ENCODE measurements at places on chromosomes 5 and 9.

DNA sequence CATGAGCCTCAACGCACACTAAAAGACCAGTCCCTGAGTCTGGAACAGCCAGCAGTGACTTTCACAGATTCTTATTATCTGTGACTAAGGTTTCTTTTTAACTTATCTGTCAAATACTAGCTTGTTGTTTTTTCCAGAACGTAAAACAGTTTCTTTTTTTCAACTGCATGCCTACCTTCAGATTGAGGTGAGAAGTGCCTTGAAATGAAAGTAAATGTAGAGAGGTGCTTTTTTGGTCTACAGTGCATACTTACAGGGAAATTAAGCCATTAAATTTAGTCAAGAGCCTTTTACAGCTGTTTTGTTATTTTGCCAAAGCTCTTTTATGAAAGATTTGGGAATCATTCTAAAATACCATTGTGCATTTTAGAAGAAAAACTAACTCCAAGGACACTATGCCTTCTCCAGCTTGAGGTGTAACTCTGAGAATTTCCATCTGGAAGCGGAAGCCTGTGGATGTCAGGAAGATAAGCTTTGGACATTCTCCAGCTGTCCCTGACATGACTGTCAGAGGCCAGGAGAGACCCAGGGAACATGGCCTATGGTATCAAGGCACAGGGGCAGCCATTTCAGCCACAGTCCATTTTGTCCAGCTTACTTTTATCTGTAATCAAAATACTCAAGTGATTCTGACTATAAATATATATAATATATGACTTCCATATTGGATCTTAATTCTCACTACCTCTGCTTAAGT, 230.3 kb downstream of the GLIS3 start:
- no peak for DNase-seq

DNA sequence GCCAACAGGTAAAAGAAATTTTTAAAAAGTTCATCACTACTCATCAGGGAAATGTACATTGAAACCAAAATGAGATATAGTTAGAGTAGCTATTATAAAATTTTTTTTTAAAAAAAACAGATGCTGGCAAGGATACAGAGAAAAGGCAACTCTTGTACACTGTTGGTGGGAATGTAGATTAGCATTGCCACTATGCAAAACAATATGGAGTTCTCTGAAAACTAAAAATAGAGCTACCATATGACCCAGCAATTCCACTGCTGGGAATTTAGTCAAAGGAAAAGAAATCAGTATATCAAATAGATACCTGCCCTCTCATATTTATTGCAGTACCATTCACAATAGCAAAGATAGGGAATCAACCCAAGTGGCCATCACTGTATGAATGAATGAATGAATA, 44.2 kb upstream of the NIPAL4 start:
- DNase-seq, result no peak

DNA sequence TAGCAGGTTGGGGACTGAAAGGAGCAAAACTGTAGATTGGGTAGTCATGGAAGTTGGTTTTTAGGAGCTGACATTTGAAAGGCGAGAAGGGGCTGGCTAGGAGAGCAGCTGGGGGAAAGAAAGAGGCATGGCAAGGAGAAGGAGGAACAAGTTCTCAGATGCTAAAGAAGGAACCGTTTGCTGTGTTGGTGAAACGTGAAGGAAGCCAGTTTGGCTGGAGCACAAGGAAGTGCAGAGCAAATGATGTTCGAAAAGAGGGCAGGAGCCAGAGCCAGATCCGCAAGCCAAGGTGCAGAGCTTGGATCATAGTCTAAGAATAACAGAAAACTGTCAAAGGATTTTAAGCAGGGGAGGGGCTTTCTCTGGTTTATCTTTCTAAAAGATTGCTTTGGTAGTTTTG, 276.6 kb downstream of the ASTN2 start:
- no peak for DNase-seq

DNA sequence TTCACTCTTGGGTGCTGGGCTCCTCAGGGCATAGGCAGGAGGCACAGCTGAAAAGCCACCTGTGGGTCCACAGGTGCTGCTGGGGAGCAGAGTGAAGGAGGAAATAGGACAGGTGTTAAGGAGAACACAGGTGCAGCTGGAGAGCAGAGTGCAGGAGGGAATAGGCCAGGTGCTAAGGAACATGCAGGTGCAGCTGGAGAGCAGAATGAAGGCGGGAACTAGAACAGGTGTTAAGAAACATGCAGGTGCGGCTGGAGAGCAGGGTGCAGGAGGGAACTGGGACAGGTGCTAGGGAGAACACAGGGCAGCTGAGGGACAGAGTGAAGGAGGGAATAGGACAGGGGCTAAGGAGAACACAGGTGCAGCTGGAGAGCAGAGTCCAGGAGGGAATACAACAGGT, 43.8 kb upstream of the PLEKHG4B start:
- no peak for DNase-seq

DNA sequence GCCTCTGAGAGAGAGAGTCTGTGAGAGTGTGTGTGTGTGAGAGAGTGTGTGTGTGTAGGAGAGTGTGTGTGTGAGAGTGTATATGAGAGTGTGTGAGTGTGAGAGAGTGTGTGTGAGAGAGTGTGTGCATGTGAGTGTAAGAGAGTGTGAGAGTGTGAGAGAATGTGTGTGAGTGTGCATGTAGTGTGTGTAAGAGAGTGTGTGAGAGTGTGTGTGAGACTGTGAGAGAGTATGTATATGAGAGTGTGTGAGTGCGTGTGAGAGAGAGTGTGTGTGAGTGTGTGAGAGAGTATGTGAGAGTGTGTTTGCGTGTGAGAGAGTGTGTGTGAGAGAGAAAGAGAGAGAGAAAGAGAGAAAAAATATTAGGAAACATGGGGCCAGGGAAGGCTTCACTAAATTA, 588.3 kb upstream of the SGCD start:
- no peak for DNase-seq

Measured in hindlimb muscle (tissue), 1 donor.